Hematopoietic multipotent progenitor cell treated with erythropoietin and hydrocortisone succinate and interleukin-3 and kit ligand, for 17 days (in vitro differentiated cells): ENCODE measurements at places on chromosomes 11 and 22.

- no peak for DNase-seq
Measured at GRCh38 chr11:20238712-20239111, 78.4 kb upstream of the DBX1 start.

DNA sequence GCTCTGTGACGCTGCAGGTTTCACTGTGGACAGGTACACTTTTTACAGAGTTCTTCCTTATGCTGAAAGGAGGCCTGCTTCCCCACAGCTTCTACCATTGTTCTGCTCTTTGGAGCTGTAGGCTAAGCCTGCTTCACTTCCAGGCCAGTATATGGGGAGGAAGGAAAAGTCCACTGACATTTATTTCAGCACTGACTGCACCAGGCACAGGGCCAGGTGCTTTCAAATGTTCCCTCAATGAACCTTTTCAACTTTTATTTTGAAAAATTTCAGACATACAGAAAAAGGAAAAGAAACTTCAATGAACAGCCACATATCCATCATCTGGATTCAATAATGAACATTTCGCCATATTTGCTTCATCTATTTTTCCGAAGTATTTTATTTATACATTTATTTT lies 22.0 kb downstream of the POU2F3 start:
- DNase-seq = no peak

- no peak for DNase-seq
Measured at GRCh38 chr11:100793525-100793924, 106.4 kb downstream of the ARHGAP42 start.

GRCh38 chr11:78310500-78310909 lies 107.1 kb downstream of the GAB2 start:
- DNase-seq = no peak

DNA sequence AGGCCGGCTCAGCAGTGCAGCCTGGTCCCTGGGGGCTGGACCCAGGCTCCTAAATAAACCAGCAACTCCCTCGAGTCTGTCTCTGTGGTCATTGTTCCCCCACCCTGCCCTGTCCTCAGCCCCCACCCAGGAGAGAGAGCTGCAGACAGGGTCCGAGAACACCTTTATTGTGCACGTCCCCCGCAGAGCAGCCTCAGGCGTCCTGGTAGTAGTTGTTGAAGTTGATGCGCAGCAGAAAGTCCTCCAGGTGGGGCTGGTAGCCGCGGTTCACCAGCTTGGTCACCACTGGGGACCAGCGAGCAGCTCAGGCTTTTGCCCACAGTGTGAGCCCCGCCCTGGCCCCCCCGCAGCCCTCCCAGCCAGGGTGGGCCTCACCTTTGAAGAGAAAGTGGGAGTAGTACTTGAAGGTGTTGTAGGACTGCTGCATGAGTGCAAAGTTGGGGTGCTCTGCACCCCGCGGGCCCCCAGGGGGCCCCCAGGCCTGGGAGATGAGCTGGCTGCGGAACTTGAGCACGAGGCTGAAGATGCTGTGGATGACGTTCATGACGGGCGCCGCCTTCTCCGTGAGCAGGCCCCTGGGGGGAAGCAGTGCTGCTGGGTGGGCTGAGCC lies 16.8 kb downstream of the SELENOO start:
- DNase-seq = no peak

GRCh38 chr11:86443415-86443814 lies 68.7 kb downstream of the CCDC81 start:
- no peak for DNase-seq

- no peak for DNase-seq
Measured at GRCh38 chr11:94806014-94806413, 37.9 kb downstream of the AMOTL1 start.

GRCh38 chr11:1192741-1193325 lies 30.0 kb upstream of the MUC5B start:
- no peak for DNase-seq

- DNase-seq = no peak
Measured at GRCh38 chr22:19176732-19177131, 1.8 kb downstream of the SLC25A1 start.

DNA sequence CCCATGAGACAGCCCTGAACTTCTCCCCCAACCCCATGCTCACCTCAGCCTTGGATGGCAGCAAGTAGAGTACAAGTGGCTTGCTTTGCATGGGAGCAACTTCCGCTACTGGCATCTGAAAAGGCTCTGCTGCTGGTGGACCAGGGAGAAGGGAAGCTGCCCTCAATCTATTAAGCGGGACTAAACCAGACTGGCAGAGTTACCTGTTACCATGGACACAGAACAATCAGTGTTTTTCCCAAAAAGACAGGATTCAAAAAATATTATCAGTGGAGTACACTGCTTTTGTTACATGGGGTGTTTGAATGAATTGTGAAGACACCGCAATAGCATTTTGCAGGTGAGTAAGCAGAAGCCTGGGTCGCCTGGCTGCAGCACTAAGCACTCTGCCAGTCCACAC lies 631.4 kb upstream of the B3GAT1 start:
- no peak for DNase-seq
